ENCODE measurements at places on chromosomes 12 and 14.

- no peaks in the 10 kb centered on the region for H3K4me1 ChIP-seq
- no peaks in the 10 kb centered on the region for H3K27me3 ChIP-seq
- H3K36me3 ChIP-seq: no peaks in the 10 kb centered on the region
These were observed 27.6 kb upstream of the KCNK13 start for GRCh38 chr14:90034156-90034555.

DNA sequence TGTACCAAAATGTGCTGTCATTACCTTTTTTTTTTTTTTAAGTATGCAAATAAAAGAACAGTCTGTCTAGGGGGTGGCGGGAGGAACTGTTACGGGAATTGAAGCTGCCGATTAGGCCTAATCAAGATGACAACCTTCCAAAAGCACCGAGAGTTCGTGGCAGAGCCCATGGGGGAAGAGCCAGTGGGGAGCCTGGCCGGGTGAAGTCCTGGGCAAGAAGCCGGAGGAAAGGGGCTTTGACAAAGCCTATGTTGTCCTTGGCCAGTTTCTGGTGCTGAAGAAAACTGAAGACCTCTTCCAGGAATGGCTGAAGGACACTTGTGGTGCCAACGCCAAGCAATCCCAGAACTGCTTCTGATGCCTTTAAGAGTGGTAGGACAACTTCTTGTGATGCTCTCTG is 42.6 kb downstream of the ACTN1 start:
- peaks cover 21% of the 10 kb centered on the region for H3K4me1 ChIP-seq
- H3K27me3 ChIP-seq: peaks cover 4% of the 10 kb centered on the region
- H3K36me3 ChIP-seq: no peaks in the 10 kb centered on the region
- DNase-seq: no peak
- H3K4me3 ChIP-seq: no peak overlapping the region
- H3K27ac ChIP-seq: no peak overlapping the region

- DNase-seq: no peak
- no peak overlapping the region for H3K4me3 ChIP-seq
- peak overlapping the region; percentile 43 for H3K27ac ChIP-seq
- peaks cover 10% of the 10 kb centered on the region for H3K27me3 ChIP-seq
- no peaks in the 10 kb centered on the region for H3K36me3 ChIP-seq
These were observed 4.9 kb downstream of the DDX51 start for GRCh38 chr12:132138941-132139871.

GRCh38 chr14:74737753-74738325 is 24.9 kb downstream of the FCF1 start:
- no peak overlapping the region for H3K27ac ChIP-seq
- H3K36me3 ChIP-seq: no peaks in the 10 kb centered on the region
- H3K4me3 ChIP-seq: no peak overlapping the region
- H3K27me3 ChIP-seq: no peaks in the 10 kb centered on the region

DNA sequence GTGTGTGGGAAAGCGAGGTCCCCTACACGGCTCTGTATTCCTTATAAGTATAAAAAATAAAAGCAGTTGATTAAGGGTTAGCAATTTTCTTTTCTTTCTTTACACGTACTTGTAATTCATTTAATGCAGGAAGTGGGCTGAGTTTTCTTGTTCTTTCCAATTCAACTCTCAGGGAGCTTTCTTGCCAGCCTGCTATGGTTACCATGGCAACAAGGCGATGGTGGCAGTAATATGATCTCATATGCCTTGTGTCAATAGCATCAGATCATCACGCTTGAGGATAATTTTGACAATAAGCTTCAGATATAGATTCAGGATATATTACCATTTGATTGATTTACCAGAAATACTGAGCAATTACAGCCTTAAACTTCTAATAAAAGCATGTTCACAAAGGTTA is 466.5 kb downstream of the APAF1 start:
- no peak overlapping the region for H3K4me3 ChIP-seq
- no peaks in the 10 kb centered on the region for H3K27me3 ChIP-seq
- H3K4me1 ChIP-seq: peaks cover 5% of the 10 kb centered on the region
- H3K27ac ChIP-seq: no peak overlapping the region

DNA sequence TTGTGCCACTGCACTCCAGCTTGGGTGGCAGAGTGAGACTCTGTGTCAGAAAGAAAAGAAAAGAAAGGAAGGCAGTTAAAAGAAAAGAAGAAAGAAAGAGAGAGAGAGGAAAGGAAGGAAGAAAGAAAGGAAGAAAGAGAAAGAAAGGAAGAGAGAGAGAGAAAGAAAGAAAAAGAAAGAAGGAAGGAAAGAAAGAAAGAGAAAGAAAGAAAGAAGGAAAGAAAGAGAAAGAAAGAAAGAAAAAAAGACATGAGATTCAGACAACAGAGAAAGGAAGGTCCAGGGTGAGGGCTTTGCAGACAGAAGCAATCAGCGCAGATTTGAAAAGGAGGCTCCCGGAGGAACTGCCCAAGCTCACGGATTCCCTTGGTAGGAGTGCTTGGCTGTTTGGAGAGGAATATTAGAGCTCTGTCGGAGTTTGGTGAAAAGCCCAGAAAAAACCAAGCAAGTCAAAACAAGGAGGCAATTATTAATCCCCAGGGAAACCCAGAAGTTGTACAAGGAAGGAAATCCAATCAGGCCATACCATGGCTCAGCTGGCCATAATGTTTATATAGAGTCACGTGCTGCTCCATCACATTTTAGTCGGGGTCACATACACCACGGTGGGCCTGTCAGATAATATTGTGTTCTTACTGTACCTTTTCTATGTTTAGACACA is 11.6 kb upstream of the CCDC85C start:
- no peak for DNase-seq
- no peaks in the 10 kb centered on the region for H3K36me3 ChIP-seq
- H3K4me1 ChIP-seq: peaks cover 22% of the 10 kb centered on the region
- peaks cover 7% of the 10 kb centered on the region for H3K27me3 ChIP-seq

- no peak for DNase-seq
- no peak overlapping the region for H3K4me3 ChIP-seq
- no peak overlapping the region for H3K27ac ChIP-seq
- H3K36me3 ChIP-seq: no peaks in the 10 kb centered on the region
These were observed 311.6 kb upstream of the DIO2 start for GRCh38 chr14:80522936-80523335.

DNA sequence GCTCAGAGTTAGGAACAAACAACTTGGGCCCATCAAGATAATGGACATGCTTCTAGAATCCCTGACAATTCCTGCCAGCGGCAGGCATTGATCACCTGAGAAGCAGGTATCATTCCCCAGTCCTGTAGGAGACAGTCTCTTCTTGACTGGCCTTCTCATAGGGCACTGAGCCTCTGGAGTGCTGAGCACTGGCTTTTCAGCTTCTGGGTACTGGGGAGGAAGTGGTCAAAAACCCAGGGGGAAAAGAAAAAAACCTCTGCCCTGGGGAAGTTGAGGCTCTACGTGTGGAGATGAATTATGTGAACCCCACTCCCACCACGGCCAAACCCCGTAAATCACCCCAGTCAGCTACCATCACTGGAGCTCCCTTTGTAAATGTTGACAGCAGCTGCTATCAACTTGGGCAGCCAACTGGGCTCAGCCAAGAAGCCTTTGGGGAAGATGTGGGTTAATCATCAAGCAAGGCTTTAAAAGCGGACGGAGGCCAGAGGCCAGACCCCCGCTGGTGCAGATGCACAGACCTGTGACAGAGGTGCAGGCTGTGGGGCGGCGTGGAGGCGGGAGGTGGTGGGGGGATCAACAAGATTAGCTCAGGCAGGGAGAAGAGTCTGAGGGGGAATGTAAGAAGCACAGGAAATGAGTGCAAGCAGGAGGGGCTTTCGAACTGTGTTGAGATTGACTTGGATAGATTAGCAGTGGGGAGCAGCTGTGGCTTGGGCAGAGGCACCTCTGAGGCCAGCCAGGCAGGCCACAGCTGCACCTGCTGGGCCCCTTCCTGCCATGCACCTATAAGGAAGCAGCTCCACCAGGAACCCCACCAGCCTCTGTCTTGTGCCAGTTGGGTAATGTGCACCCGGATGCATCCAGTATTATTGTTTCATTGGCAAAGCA is 105.4 kb upstream of the HIF1A start:
- H3K36me3 ChIP-seq: no peaks in the 10 kb centered on the region
- no peak overlapping the region for H3K27ac ChIP-seq

DNA sequence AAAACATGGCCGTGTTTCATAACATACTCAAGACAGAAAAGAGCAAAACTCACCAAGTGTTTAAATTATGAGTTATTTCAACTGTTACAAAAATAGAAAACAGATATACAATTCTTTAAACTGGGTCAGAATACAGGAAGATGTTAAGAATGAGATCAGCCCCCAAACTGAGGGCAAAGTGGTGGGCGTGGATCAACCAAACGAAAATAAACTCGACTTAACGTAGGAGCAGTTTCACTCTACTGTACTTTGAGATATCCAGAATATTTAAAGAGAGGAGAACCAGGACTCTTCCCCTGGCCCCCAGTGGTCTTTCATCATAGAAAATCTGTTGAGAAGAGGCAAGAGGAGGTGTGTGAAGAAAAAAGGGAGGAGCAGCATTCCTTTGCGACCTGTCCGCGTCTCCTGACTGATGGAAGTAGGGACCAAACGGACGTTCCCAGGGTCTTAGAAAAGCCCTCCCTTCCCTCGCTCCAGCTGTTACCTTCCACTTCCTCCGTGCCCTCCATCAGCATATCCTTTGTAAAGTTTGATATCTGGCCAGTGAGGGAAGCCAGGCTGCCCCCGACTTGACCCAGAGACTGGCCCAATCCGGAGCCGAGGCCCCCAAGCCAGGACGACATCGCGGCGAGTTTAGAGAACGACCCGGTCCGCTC is 668 bp downstream of the TRIP11 start:
- DNase-seq: no peak
- H3K36me3 ChIP-seq: no peaks in the 10 kb centered on the region
- H3K27ac ChIP-seq: peak overlapping the region; percentile 97
- H3K4me3 ChIP-seq: peak overlapping the region; percentile 99
- no peaks in the 10 kb centered on the region for H3K27me3 ChIP-seq

DNA sequence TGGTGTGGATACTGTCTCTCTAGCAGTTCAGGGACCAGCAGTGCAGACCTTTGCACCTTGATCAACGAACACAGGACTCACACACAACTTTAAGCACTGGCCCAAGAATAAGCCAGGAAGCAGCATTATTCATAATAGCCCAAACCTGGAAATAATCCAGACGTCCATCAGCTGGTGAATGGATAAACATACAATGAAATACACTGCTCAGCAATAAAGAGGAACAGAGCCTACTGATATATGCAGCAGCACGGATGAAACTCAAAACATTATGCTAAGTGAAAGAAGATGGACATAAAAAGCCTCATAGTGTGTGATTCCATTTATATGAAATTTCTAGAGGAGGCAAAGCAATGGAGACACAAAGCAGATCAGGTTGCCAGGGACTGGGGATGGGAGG is 303.9 kb upstream of the FKBP4 start:
- no peak overlapping the region for H3K27ac ChIP-seq
- no peak overlapping the region for H3K4me3 ChIP-seq
- peaks cover 50% of the 10 kb centered on the region for H3K4me1 ChIP-seq
- DNase-seq: no peak
- H3K36me3 ChIP-seq: no peaks in the 10 kb centered on the region

- H3K27me3 ChIP-seq: peaks cover 3% of the 10 kb centered on the region
- H3K27ac ChIP-seq: peak overlapping the region; percentile 80
- peak overlapping the region; percentile 87 for H3K4me3 ChIP-seq
- H3K4me1 ChIP-seq: peaks cover 10% of the 10 kb centered on the region
These were observed 723 bp upstream of the LRP10 start for GRCh38 chr14:22870811-22871223.

DNA sequence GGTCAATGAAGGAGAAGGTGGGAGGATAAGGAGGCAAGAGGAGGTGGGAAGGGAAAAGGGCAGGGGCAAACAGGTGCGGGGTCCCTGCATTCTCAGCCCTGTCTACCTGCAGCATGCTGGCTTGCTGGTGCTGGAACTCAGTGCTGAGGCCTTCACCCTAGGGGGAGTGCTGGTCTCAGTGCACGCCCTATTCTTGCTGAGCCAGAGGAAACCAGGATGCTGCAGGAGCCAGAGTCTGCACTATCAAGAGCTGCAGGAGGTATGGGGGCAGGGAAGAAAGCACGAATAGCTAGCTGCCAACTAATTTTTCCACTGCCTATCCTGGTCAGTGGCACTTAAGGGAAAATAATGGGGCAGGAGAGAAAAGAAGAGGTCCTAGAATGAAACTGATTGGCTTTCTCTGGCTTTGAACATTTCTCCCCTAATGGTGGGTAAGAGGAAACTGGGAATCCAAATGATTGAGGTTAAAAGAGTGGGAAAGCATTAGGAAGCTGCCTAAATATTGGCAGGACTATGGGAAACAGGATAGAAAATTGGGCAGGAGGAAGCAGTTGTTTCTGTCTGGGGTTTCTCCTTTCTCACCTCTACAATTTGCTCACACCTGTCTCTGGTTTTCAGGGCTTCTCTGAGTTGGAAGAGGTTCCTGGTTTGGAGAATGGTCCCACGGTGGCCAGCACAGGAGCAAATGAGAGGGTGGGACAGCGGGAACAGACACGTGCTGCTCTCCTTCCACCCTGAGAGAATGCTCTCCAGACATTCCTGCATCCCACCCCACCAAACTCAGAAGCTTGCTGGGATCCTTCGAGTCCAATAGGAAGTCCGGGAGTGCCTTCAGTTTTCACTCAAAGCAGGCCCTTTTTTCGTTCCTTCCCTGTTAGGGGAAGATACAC is 1.9 kb downstream of the TMEM253 start:
- H3K27ac ChIP-seq: peak overlapping the region; percentile 89
- H3K4me3 ChIP-seq: peak overlapping the region; percentile 98
- H3K27me3 ChIP-seq: peaks cover 13% of the 10 kb centered on the region

DNA sequence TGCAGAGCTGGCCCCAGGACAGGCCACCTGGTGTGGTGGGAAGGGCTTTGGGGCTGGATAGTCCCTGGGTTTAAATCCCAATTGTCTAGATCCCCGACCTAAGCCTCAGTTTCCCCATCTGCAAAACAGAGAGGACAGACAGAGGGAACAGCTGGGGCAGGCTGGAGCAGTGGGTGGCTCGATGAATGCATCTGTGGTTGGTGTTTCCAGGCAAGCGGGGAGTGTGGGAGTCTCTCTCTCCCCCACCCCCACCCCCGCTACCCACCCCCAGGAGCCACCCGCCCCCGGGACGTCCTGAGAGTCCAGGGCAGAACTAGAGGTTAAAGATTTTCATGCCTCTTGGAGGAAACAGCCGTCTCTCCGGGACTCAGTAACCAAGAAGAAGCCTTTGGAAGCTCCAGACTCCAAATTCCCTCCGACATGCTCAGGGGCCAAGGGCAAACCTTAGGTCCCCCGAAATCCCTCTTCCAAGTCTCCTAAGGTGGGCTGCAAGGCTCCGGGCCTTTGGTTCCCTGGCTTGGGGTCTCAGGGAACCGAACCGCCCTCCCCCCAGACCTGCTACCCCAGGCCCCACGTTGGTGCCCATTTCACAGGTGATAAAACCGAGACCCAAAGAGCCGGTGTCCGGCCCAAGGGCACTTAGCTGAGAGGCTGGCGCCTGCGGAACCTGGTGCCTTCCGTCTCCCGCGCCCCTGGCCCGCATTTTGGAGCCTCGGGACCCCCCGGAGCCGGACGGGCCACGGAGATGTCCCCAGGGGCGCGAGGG is 474 bp downstream of the TRPV4 start:
- no peaks in the 10 kb centered on the region for H3K4me1 ChIP-seq
- no peak for DNase-seq
- no peaks in the 10 kb centered on the region for H3K36me3 ChIP-seq
- no peak overlapping the region for H3K4me3 ChIP-seq

GRCh38 chr12:65015850-65016249 is 105.3 kb downstream of the WIF1 start:
- H3K4me1 ChIP-seq: no peaks in the 10 kb centered on the region
- H3K27me3 ChIP-seq: no peaks in the 10 kb centered on the region
- no peak overlapping the region for H3K27ac ChIP-seq
- no peak overlapping the region for H3K4me3 ChIP-seq

- H3K27ac ChIP-seq: peak overlapping the region; percentile 87
- peak; percentile 69 for DNase-seq
- H3K4me1 ChIP-seq: peaks cover 37% of the 10 kb centered on the region
- H3K27me3 ChIP-seq: peaks cover 13% of the 10 kb centered on the region
- H3K4me3 ChIP-seq: no peak overlapping the region
These were observed 54.6 kb downstream of the NCOR2 start for GRCh38 chr12:124512667-124513296.
